Left ventricle myocardium inferior (tissue), 1 donor: ENCODE measurements at places on chromosomes 5 and 9. TPM values are rescaled to one million over a fixed set of nuclear protein-coding genes. Genes with fewer than 3 reads are reported as not detected.

Gene IL9
- total RNA-seq = not detected

Gene SLC6A7
- not detected for total RNA-seq

Gene CARTPT
- not detected for total RNA-seq

Gene PRELID2
- total RNA-seq = 12.2 TPM

Gene PCDHGA1
- 3.1 TPM for total RNA-seq

DNA sequence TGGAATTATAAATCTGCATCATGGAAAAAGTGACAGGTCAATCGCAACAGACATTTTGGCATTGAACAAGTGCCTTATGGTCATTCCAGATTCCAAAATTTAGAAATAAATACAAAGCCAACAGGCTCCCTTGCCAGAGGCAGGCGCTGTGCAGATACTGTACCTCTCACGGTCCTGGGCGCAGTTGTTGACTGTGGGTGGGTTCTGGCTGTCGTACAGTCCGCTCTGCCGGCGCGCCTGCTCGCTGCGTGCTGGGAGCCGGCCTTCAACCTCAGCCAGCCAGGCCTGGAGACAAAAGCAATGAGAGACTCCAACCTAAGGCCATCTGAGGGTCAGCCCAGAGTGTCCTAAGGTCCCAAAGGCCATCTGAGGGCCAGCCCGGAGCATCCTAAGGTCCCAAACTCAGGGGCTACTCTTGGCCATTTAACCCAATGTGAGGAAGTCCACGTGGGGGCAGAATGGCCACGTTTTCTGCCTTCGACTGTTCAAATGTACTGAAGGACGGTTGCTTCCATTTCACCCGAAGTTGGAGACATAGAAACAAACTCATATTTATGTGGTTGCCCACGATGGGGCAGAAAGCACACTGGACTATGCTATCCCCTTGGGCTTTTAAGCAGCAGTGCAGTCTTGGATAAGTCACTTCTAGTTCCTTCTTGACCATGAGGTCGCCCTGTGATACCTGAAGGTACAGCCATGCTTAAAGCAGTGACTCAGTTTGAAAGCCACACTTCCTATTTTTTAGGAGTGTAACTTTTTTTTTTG lies 65.2 kb downstream of the USP20 start:
- DNase-seq = no peak

GRCh38 chr9:92740446-92740961 lies 24.1 kb downstream of the BICD2 start:
- no peak for DNase-seq

DNA sequence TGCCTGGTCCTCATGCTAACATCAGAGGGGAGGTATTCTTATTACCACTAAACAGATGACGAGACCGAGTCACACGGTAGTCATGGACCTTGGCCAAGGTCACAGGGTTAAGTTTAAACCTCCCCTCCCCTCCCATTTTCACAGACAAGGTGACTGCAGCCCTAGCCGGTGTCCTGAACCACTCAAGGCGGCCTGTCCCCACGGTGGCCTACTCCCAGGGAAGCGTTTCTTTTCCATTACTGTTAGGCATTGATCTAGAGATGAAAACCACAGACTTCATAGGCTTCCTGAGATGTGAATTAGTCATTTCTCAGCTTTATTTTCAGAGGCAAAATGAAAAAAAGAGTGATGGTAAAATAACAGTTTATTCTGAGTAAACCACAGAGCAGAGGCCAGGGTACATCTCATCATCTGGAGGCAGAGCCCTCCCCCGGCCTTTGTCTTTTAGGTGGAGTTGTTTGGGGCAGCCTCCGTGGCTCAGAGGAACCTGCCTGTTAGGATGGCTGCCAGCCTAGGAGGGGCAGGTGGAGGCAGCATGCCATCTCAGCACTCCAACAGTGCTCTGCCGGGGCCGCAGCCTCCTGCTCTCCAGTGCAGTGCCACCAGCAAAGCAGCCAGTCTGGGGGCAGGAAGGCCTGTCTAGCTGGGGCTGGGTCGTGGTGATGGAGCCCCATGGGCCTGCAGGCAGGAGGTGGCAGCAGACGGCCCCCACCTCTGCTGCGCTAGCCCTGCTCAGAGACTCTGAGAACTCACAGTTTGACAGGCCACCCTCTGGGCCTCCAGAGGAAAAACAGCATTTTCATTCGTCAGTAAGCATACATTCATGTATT lies 71.2 kb downstream of the RAPGEF1 start:
- DNase-seq = no peak

- DNase-seq = no peak
Observed at GRCh38 chr9:109307380-109308240, 13.2 kb downstream of the EPB41L4B start.

GRCh38 chr5:76180814-76181805 lies 97.9 kb downstream of the SV2C start:
- no peak for DNase-seq

GRCh38 chr9:127973169-127974000 lies 7.4 kb downstream of the EEIG1 start:
- DNase-seq = peak; percentile 46

- no peak for DNase-seq
Observed at GRCh38 chr9:97284798-97285197, 22.7 kb upstream of the CCDC180 start.

GRCh38 chr9:14633148-14633547 lies 60.1 kb downstream of the ZDHHC21 start:
- no peak for DNase-seq

- no peak for DNase-seq
Observed at GRCh38 chr5:51347704-51348103, 35.5 kb upstream of the ISL1 start.

GRCh38 chr9:4316409-4316808 lies 16.5 kb upstream of the GLIS3 start:
- no peak for DNase-seq

DNA sequence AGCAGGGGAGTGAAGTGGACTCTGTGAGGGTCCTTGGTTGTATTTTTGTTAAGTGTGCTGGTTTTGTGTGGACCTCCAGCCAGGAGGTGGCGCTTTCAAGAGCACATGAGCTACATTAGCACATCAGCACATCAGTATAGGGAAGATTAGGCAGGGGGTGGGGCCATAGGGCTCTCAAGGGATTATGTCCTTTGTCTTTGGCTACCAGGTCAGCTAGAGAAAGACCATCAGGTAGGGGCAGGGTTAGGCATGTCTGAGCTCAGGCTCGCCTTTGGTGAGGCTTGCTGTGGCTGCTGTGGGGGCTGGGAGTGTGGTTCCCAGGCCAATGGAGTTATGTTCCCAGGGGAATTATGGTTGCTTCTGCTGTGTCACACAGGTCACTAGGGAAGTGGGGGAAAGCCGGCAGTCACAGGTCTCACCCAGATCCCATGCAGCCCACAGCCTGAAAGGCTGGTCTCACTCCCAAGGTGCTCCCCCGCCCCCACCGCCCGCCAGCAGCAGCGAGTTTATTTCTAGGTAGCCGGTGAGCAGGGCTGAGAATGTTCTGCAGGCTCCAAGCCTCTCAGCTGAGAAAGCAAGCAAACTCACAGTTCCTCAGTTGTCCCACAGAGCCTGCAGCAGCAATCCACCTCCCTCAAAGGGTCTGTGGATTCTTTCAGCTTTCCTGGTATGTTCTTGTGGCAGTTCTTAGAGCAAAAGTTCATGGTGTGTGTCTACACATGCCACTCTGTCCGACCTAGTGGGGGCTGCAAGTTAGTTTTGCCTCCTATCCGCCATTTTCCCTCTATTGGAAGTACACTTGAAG lies 13.7 kb downstream of the OR1J1 start:
- no peak for DNase-seq
